ENCODE measurements at places on chromosomes 2 and 18.
A peak's percentile ranks its signal among the peaks of the same experiment; 100 is the strongest.

DNA sequence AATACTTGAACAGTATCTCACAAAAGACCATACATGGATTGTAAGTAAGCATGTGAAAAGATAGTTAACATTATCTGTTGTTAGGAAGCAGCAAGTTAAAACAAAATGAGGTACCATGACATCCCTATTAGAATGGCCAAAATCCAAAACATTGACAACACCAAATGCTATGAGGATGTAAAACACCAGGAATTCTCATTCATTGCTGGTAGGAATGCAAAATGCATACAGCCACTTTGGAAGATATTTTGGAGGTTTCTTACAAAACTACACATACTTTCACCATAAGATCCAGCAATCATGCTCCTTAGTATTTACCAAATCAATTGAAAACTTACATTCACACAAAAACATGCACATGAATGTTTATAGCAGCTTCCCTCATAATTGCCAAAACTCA, 30.9 kb upstream of the ICOS start:
- DNase-seq, result no peak

DNA sequence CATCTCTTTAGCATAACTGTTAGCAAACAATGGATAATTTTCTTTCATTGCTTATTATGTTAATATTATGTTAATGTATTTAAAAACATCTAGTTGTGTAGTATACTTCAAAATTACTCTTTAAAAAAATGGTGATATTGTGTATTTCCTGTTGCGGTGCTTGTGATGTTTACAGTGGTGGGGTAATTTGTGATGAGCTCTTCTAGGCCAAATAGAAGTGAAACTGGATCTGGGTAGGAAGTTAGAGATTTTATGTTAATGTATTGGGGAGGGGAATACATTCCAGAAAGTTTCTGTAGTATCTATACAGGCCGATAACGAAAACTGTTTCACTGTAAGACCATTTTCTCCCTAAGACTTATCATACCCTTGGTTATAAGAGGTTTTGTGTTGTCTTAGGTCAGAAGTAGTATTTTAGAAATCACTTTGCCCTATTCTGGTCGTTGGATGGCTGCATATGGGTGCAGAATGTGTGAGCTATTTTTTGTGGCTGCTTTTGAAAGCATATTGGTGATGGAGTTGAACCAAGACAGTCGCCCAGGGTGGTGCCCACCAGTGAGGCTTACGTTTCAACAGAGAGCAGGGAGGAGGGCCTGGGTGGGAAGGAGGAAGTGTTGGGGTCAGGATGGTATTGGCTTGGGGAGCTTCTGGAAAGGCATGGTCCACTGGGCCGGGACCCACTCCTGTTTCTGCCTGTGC, 5.8 kb downstream of the TSHZ1 start:
- no peak for DNase-seq

DNA sequence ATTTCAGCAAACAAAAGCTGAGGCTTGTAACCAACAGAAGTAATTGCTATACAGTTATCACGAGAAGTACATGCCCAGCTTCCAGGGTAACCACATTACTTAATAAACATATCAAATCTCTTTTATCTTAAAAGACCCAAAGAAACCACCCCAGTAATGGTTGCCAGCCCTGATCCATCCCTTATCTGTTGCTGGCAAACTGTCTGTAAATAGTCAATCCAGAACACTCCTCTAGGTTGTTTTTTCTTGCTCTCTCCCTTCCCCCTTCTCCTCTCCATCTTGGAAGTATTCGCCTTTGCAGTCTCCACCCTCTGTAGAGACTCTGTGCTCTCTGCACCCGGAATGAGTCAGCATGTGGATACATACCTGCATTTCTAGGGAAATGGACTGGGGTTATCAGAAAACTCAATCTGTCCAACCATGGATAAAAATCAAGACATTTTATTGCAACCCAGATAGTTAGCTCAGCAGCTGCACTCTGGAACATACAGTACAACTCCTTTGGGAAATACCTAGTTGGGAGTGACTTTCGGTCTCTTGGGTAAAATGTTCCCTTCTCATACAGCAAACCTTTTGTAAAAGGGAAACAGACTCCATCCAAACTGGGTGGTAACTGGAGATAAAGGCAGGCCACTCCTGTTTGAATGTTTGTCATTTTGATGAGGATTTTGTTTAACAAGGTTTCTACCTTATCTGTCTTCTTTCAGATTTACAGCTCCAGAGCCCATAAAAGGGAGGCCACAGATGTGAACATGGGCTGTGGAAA, 123.5 kb upstream of the FOSL2 start:
- DNase-seq, result peak; percentile 60

- no peak for DNase-seq
Observed at GRCh38 chr2:225036431-225036830, 5.8 kb downstream of the DOCK10 start.

GRCh38 chr18:32289483-32290075, 99.7 kb downstream of the MEP1B start:
- DNase-seq, result no peak

DNA sequence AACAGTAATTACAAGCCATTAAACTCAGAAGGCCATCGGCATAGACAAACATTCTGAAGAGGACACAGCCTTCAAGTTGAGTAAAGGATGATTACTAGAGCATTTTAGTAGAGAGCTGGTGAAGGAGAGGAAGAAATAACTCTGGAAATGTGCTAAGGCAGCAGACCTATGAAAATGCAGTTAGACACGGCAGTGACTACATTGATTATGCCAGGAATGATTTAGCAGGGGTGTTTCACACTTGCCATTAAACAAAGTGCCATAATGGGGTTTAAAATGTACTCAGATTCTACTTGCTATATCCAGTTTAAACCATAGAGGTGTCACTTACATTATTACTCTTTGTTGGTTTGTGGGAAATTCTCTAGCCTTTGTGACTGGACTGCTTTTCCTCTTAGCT, 372.3 kb downstream of the CPS1 start:
- no peak for DNase-seq

GRCh38 chr2:99867770-99868169, 274.6 kb downstream of the AFF3 start:
- DNase-seq, result no peak

- DNase-seq, result no peak
Observed at GRCh38 chr18:49022311-49023161, 71.8 kb upstream of the SMAD7 start.

- DNase-seq, result no peak
Observed at GRCh38 chr2:30649278-30649677, 158.0 kb downstream of the CAPN13 start.

- DNase-seq, result no peak
Observed at GRCh38 chr2:237870126-237870525, 10.7 kb downstream of the RAMP1 start.

DNA sequence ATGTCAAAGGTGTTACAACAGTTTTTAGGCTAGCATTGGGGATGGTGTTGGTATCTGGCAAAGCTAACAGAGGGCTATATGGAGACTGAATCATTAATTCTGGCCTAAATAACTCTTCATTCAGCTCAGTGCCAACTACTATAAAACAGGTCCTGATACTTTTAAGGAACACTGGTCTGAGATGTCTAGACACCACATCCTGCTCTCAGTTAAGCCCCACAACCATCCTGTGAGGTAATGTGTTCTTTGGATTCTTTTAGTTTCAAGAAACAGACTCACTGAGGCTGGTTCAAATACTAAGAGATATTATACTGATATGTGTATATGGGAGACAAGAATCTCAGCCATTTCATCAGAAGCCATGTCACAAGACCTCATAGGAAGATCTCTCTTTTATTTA, 14.2 kb upstream of the HK2 start:
- DNase-seq, result no peak

GRCh38 chr2:175579646-175580045, 398.1 kb upstream of the ATP5MC3 start:
- no peak for DNase-seq

DNA sequence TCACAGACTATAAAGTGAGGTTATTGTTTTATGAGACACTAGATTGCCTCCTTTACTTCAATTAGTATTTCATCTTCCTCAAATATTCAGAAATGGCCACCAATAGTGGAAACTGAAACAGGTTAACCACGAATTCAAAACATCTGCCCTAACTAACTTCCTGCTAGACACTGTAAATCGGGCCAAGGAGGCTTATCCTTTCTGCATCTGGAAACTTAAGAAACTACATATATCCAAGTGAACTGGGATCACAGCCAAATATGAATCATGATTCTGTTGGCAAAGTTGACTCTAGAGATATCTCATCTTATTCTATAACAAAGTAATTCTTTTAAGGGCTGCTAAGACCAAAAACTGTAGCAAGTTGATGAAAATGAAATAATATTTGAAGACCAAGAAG, 136.6 kb upstream of the ZC3H15 start:
- DNase-seq, result no peak

DNA sequence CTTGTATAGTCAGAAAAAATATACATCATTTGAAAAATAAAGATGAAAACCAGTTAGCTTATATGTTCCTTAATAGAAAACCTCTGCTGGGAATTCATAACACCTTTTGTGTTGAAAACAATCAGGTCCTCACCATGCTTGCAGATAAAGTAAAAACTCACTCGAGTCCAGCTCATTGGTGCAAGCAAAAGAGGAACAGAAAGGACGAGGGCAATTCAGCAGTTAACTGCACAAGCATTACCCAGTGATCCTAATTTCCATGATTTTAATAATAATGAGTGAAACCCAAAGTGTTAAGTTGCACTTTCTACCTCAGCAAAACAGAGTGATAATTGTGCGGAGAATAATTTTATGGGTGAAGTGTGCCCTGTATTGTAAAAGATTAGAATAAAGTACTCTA, 839.9 kb downstream of the BCL11A start:
- no peak for DNase-seq

DNA sequence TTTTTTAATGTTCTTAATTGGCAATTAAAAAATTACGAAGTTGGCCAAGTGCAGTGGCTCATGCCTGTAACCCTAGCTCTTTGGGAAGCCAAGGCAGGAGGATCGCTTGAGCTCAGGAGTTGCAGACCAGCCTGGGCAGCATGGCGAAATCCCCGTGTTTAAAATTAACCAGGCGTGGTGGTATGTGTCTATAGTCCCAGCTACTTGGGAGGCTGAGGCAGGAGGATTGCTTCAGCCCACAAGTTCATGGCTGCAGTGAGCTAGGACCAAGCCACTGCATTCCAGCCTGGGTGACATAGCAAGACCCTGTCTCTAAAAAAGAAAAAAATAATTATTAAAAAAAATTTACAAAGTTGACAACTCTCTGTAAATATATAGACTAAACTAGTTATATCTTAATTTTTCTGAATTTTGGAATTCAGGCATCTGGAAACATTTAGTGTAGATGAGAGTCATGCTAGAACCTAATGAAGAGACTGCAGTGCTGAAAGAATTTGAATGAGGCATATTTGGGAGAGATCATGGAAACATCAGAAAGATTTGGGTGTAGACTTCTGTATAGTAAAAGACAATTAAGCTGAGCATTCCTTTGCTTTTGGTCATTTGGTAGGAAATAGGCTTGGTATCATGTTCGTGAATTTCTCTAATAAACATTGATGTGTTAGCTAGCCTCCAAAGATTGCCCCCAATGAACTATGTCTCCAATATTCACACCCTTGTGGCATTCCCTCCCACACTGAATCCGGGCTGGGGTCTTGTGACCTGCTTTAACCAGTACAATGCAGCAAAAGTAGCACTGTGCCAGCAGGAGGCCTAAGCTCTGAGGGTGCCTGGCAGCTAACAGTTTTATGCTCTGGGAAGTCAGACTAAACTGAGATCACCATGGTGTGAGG, 4.2 kb upstream of the ROCK1 start:
- DNase-seq, result no peak

- no peak for DNase-seq
Observed at GRCh38 chr2:135732561-135732960, 9.1 kb upstream of the UBXN4 start.

- no peak for DNase-seq
Observed at GRCh38 chr2:235383272-235383843, 110.5 kb upstream of the AGAP1 start.

GRCh38 chr2:99032001-99032400, 96.0 kb upstream of the CRACDL start:
- no peak for DNase-seq

DNA sequence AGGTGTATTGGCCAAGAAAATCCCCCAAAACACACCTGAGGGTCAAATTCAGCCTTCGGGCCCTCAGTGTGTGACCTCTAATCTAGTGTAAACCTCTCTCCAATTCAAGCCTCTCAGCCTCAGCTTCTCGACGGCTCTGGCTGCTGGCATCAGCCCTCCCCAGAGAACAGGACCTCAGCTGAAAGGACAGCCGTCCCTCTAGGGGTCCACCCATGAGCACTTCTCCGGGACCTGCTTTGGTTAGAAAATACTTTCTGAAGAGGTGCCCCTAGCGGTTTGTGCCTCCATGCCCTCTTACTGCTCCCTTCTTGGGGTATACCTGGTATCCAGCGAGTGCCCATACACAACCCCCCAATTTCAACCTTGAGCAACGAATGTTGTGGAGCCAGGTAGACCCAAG, 48.8 kb downstream of the INHBB start:
- no peak for DNase-seq

DNA sequence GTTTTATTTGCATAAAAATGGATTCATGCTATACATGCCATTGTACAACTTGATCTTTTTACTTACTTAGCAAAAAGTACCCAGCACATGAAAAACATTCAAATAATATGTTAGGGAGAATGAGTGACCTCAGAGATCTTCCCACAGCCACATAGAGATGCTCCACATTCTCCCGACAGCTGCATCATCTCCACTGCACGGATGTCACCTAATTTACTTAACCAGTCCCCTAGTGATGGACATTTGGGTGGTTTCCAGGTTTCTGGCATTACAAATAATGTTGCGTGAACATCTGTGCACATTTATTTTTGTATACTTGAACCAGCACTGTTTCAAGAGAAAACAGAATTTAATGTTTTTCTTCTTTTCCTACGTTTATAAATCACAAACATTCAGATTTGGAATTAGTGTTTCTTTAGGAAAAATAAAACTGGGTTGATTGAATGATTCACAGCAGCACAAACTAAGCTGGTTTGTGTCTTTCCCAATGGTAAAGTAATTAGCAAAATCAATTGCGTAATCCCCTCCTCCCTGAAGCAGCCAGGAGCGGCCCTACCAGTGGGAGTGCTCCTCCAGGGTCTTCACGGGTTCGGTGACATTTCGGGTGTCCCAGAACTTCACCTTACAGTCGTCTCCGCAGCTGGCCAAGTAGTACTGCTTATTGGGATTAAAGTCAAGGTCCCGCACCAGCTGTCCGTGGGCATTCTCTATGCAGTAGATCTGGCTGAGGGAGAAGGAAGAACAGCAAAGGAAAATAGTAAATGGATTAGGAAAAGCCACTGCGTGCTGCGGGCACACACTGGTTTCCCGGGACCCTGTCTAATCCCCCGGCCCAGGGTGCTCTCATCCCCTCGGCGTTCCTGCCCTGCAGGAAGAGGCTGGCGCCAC, 183.9 kb downstream of the EIPR1 start:
- no peak for DNase-seq

GRCh38 chr2:181742922-181743722, 62.8 kb upstream of the NEUROD1 start:
- peak; percentile 29 for DNase-seq
